Coronary artery (tissue), 2 donors: ENCODE measurements at places on chromosomes 2 and 18.

GRCh38 chr2:70501215-70501614 is 52.4 kb downstream of the TGFA start:
- no peak for DNase-seq

GRCh38 chr2:190722061-190722759 is 73.3 kb downstream of the NAB1 start:
- DNase-seq, result no peak

DNA sequence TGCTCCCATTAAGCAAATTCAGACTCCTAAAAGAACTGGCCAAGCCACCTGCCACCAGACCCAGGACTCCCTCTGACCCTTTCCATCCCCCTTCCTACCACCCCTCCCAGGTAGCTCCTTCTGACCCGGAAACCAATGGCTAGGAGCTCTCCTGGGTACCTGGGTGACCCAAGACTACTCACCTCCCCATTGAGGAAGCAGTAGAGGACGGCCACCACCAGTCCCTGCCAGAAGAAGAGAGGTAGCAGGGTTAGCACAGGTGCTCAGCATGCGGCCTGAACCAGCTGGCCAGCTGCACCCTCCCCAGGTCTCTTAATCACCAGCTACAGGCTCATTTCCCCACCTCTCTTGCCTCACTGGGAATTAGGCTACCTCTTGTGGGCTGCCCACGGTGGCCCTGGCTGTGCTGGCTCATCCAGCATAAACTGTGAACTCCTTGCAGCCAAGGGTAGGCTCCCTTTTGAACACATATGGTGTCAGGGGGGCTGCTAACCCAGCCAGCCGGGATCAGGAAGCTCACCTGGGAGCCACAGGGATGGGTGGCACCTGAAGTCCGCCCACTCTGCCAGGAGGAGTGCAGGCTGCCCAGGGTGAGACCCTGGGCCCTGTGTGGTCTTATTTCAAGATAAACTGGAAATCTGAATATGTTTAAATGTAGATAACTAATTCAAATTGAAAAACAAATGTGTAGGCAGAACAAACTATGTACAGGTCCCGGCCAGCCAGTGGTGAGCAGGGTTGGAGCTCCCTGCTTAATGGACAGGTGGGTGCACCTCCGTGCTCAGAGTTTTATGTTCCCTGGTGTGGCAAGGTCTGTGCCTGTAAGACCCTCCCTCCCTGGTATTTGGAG is 9.9 kb downstream of the TMEM37 start:
- DNase-seq, result no peak

- DNase-seq, result no peak
Observed at GRCh38 chr2:106859498-106859897, 26.5 kb downstream of the ST6GAL2 start.

- DNase-seq, result no peak
Observed at GRCh38 chr18:32373995-32374394, 96.7 kb downstream of the GAREM1 start.

- DNase-seq, result no peak
Observed at GRCh38 chr2:177754492-177754873, 318.1 kb downstream of the PDE11A start.

- DNase-seq, result no peak
Observed at GRCh38 chr2:161946489-161947107, 127.4 kb downstream of the DPP4 start.

DNA sequence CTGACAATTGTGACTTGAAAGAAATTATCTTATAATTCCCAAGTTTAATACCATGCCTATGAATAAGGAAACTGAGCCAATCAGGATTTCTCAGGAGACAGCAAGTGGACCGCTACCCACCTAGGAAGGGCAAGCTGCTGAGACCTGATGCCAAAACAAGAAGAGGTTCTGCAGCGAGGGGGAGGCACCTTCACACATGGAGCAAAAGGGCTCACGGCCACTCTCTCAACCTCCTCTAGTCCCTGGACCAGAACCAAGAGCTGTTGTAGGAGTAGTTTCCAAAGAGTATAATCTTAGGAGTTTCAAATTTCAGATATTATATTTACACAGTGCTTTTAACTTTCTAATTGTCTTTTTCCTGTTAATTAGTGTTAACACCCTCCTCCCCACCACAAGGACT is 154.7 kb upstream of the ETAA1 start:
- no peak for DNase-seq

DNA sequence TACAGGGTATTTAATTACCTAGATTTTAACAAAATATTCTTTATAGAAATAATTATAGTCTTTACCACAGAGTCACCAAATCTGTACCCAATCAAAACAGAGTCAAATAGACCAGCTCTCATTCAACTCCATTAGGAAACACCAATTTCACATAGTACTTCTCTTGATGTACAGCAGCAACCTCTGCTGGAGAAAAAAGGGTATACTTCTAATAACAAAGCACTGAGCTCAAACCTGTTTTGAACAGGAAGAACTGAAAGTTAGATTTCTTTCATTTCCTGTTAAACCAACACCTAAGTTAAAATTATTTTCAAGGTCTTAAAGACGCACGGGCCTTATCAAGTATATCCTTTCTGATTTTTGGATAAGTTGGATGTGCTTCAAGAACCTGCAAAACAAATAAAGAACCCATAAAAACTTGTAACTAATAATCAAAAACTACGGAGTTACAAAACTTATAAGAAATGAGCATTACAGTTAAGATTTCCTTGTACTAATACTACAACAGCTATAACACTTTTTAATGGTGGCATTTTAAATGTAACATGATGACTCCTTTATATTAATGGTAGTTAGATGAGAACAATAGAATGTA is 79.0 kb downstream of the TTC21B start:
- no peak for DNase-seq

DNA sequence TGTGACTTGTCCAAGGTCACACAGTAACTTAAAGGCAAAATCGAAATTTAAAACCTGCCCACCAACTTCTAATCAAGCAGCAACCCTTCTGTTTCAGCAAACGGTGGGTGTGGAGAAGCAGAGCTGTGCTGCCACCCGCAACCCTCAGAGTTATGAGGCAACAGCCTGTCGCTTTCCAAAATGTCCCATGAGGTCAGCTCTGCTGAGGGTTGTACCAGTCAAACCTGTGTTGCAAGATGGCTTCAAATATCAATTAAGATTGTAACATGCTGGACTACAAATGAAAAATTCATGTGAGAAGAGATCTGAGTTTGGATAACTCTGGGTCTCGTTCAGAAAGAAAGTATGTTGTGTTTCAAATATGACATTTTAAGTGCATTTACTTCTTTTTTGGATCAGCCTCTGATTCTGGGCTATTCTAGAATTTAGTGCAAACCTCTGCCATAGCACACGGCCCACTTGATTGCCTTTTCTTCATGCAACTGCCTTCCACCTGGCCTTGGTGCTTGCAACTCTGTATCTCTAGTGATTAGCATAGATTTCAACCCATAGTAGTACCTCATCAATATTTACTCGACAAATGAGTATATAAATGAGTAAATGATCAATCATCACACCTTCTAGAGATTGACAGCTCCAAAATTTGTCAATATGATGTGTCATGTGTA is 69.3 kb downstream of the TIMM21 start:
- DNase-seq, result no peak

DNA sequence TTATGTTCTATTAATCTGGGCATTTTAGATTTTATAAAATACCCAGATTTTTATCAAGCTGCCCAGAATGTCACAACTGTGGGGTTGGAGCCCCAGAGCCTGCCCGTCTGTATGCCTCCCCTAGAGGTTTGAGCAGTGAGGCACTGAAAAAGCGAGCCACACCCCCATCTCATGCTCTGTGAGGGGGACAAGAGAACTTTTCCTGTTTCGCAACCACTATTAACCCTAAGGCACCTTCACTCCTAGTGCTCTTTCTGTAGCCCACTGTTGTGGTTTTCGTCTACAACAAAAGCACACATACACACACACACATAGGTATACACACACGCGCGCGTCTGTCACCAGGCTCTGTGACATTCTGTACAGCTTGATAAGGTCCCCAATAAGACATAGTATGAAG is 38.0 kb downstream of the DCDC2C start:
- no peak for DNase-seq

DNA sequence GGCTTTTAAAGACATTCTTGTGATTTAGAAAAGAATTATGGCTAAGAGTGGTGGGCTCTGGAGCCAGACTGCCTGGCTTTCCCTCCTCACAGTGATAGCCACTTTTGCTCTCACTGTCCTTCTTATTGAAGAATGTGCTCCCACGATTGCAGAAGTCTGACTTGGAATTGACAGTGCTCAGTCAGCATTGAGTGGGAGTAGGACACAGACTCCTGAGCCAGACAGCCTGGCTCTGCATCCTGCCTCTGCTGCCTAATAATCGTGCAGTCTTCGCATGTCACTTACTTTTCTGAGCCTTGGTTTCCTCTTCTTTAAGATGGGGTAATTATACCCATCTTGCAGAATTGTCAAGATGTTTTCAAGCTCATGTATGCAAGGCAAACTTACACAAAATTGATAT is 23.3 kb downstream of the SPATS2L start:
- DNase-seq, result no peak

GRCh38 chr2:175709248-175709647 is 292.8 kb downstream of the LNPK start:
- no peak for DNase-seq

GRCh38 chr2:236286873-236287545 is 22.8 kb upstream of the ASB18 start:
- DNase-seq, result no peak

DNA sequence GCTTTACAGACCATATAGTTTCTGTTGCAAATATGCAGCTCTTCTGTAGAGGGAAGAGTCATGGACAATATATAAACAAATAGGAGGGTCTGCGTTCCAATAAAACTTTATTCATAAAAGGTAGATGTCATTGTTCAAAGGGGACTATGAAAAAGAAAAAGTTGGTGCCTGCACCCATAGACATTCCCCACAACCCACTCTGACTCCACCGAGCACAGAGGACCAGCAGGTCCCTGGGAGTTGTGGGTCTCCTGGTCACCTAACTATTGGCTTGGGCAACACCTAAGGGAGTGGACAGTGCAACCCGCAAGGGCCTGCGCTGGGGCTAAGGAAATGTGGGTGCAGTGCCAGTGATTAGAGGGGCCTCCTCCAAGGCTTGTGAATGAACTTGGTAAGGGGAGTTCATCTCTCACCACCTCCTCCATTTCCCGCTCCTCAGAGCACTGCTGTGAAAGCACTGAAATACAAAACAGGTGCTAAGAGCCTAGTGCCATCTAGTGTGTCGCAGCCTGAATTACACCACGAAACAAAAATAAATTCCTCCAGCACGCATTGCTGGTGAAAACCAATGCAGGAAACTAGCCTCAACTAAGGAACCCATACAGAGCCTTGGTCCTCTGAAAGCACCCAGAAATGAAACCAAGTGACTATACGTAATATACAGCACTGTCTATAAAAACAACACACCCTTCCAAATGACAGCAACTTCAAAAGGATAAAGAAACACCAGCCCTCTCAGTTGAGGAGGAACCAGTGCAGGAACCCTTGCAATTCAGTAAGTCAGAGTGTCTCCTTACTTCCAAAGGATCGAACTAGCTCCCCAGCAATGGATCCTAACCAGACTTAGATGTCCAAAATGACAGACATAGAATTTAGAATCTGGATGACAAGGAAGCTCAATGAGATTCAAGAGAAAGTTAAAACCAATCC is 166.6 kb downstream of the RNF144A start:
- DNase-seq, result no peak

DNA sequence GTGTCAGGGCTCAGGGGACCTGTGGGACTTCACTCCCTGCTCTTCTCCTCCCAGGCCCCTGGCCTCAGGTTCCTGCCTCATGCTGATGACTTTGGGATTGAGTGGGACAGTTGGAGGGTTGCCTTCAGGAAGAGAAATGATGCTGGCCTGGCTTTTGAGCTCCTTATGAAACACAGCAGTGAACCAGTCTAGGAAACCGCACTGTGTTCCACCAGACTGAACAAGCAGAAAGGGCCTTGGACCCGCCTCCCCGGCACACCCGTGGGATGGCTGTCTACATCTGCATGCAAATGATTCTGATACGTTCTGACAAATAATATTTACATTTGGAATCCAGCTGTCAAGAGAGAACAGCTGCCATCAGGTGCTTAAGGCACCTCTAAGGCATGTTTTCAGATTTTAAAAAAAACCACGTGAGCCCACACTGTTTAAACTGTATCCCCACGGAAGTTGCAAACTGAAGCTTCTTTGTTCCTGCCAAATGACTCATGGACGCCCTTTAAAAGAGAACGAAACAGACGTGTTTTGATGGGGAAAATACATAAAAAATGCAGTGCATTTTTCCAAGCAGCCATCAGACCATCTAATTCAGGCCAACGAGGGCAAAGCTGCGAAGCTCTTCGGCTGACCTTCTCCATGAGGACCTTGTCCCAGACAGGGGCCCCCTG is 27.6 kb upstream of the ASAP2 start:
- DNase-seq, result peak; percentile 85

DNA sequence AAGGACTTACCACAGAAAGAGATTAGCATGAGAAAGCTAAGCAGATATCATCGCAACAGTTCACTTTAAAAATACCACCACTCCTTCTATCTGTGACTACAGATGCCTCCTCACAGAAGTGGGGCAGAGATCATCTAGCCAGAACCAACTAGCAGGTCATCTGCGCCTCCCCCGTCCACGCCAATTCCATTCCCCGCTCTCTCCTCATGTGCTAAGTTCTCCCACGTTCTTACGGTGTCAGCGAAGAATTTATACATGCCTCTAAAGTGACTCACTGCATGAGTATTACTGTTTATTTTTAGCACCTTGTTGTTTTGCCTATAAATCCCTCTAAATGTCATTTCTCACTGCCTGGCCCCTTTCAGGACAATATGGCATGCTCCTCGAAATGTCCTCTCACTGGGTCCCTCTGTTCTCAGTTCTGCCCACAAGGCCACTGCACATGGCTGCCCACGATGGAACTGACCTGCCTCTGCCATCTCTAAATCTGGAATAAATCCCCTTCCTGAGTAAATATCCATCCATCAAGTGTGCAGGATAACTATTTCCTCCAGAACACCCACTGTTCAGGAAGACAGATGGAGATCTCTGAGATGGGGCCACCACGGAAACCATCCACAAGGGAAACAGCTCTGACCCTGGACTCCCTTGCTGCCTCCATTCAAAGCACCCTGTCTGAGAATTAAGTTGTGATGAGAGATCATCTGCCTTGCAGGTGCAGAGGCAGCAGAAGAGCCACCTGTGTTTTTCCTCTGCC is 137.7 kb downstream of the IRS1 start:
- DNase-seq, result no peak

DNA sequence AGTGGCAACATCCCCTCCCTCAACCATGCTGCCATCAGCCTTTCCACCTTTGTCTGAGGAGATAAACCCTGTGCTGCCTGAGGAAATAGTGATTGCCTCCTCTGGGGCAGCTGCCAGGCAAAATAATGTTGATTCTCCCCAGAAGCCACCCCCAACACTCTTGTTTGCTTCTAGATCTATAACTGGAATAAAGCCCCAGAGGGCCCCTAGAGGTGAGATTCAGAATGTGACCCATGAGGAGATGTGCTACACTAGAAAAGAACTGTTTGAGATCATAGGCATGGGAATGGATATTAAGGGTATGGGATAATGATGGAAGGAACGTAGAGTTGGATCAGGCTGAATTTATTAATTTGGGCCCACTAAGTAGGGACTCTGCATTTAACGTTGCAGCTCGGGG is 116.3 kb upstream of the RMP24 start:
- DNase-seq, result no peak

GRCh38 chr2:62441824-62442223 is 64.2 kb downstream of the TMEM17 start:
- no peak for DNase-seq

GRCh38 chr18:48607056-48607984 is 68.5 kb downstream of the CTIF start:
- no peak for DNase-seq
